Activated CD4-positive, alpha-beta T cell treated with anti-CD3 and anti-CD28 coated beads for 36 hours (primary cell): ENCODE measurements at places on chromosomes 7 and 10. TPM values are rescaled to one million over a fixed set of nuclear protein-coding genes. Genes with fewer than 3 reads are reported as not detected.
A peak's percentile ranks its signal among the peaks of the same experiment; 100 is the strongest.

CCL24 gene
- total RNA-seq: not detected

ACADSB gene
- 24.0 TPM for total RNA-seq

AKR1B1 gene
- 88.1 TPM for total RNA-seq

RTKN2 gene
- total RNA-seq: 4.8 TPM

CCDC136 gene
- total RNA-seq: 7.7 TPM

CYP2C19 gene
- total RNA-seq: not detected

SVOPL gene
- total RNA-seq: not detected

ELFN1 gene
- total RNA-seq: 0.09 TPM

PRKAG2 gene
- 19.6 TPM for total RNA-seq

CACNB2 gene
- total RNA-seq: not detected

- no peak for DNase-seq
These were observed 130.5 kb upstream of the NPS start for GRCh38 chr10:127418536-127419168.

GRCh38 chr10:67492317-67493019 is 203.5 kb downstream of the CTNNA3 start:
- no peak for DNase-seq

DNA sequence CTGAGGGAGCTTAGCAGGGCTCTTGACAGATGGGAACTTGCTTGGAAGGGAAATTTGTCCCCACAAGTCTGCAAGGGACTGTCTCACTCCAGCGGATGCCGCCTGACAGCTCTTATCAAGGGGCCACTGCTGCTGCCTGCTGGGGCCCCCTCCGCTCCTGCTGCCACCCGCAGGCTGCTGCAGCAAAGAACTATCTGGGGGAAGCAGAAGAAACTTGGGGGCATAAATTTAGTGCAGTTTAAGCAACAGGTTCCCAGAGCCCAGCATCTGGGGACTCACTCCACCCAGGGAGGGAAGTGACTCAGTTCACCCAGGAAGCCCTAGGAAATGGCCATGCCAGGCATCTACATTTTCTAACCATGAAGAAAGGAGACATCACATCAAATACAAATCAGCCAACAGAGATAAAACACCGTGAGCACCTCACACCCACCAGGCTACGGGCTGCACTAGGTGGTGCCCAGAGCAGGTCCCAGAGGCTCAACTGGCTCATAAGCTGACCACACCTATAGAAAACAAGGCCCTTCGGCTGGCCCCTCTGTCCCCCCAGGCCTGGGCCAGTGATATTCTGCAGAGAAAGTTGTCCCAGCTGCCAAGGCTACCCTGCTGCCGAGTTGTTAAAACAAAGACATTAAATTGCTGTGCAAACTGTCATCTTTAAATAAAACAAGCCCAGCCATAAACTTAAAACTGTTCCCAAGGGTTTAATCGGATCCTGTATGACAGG is 3.7 kb downstream of the RGS10 start:
- peak; percentile 81 for DNase-seq

DNA sequence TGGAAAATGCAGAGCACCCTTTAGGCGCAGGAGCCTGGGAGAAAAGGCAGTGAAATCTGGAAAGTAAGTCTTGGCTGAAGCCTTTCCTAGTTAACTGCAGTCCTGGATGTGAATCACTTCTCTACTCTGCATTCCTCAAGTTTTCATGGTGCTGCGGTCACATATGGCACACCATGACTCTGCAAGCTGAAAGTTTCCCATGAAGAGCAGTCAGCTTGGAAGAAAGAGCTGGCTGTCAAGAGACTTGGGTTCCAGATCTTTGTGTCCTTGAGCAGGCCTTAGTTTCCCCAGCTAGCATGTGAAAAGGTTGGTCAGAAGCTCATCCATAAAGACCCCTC is 548.3 kb downstream of the SORCS3 start:
- no peak for DNase-seq

DNA sequence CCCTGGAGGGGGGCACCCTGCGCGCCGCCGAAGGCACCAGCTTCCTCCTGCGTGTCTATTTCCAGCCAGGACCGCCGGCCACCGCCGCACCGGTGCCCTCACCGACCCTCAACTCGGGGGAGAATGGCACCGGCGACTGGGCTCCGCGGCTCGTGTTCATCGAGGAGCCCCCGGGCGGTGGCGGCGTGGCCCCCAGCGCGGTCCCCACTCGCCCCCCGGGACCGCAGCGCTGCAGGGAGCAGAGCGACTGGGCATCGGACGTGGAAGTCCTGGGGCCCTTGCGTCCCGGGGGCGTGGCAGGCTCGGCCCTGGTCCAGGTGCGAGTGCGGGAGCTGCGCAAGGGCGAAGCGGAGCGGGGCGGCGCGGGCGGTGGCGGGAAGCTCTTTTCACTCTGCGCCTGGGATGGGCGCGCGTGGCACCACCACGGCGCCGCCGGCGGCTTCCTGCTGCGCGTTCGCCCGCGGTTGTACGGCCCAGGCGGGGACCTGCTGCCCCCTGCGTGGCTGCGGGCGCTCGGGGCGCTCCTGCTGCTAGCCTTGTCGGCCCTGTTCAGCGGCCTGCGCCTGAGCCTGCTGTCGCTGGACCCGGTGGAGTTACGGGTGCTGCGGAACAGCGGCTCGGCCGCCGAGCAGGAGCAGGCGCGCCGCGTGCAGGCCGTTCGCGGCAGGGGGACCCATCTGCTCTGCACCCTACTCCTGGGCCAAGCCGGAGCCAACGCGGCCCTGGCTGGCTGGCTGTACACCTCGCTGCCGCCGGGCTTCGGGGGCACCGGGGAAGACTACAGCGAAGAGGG is 594 bp downstream of the CNNM1 start:
- peak; percentile 41 for DNase-seq

- DNase-seq: no peak
These were observed 27.9 kb upstream of the PWWP2B start for GRCh38 chr10:132368881-132369635.

- DNase-seq: no peak
These were observed 63.9 kb upstream of the GHITM start for GRCh38 chr10:84075226-84076046.

DNA sequence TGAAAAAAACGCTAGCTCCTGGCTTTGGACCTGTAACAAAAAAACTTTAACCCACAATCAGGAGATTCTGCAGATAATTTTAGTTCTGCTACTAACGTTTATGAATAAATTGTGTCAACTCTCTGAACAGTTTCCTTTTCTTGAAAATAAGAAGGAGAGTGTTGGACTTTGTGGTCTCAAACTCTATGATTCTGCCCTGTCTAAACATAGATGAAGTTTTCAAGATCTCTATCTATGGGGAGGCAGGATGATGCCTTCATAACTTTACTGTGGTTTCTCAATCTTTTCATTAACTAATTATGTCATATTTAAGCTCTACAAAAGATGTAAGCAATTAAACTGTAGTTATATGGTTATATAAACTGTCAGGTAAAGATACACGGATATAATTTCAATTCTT is 162.0 kb downstream of the REEP3 start:
- no peak for DNase-seq

DNA sequence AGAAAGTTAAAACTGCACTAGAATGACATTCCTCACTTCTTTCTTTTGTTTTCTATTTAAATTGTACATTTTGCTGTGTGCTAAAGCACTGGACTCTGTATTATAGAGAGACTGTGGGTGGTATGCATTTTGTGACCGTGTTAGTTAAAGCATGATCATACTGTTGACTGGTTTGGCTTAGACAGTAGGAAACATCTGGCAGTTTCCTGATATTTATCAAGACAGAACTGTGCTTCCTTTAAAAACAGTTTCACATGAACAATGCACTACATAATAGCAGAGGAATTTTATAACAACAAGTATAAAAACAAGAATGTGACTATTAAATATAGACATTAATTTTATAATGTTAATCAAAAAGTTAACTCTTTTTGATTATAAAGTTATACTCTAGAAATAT is 23.1 kb downstream of the GNG11 start:
- DNase-seq: no peak

DNA sequence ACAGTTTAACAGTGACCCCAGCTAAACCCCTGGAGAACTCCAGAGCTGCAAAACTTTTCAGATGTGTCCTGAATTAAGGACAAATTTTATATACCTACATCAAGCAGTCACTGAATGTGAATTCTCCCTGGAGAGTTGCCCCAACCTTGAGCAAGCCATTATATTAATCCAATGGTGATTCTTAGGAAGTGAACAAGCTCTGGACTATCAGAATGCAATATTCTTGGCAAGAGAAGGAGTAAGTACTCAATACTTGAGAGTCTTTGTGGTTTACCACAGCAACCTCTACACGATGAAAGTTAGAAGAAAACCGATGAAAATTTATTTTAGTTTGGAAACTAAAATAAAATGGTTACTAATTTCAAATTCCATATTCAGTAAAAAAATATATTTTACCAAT is 19.3 kb upstream of the ZNF365 start:
- DNase-seq: no peak

DNA sequence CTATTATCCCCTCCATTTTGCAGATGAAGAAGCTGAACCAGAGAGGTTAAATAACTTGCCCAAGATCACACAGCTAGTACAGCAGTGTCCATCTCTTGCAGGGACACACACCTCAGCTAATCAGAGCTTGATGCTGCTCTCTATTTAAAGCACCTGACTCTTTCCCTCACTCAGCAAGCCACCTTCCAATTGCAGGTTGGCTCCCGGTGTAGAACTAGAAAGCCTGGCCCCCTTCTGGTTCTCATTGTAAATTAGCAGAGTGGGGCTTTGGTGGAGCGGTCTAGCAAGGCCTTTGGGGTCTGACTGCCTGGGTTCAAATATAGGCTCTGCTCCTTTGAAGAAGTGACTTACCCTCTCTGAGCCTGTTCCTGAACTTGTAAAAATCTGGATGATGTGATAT is 176.4 kb downstream of the NEURL1 start:
- DNase-seq: no peak

GRCh38 chr7:46444256-46444655 is 523.2 kb upstream of the IGFBP3 start:
- no peak for DNase-seq

- DNase-seq: no peak
These were observed 613.2 kb downstream of the SDK1 start for GRCh38 chr7:3914051-3914775.

GRCh38 chr10:76911184-76911583 is 726.4 kb downstream of the KCNMA1 start:
- DNase-seq: no peak

DNA sequence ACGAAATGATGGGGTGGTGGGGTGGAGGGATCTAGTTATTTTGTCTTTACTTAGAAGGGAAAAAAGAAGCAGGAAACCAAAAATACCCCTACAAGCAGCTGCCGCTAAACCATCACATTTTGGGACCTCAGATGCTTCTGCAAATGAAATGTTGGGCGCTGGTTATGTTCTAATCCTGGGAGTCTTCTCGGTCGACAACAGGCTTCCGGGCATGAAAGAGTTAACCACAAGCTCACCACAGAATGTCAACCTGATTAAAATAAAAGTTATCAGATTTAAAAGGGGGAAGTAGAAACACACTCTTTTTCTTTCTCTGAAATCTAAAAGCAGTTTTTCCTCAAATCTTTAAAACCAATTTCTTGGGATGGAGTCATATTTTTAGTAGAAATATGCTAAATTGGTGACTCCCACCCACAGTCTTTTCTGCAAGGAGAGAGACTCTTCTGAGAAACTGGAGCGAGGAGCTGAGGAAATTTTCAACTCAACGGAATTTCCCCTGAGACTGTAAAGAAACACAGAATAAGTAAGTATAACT is 16.8 kb downstream of the IL2RA start:
- DNase-seq: peak; percentile 68

GRCh38 chr10:65618126-65618525 is 1307.7 kb upstream of the LRRTM3 start:
- no peak for DNase-seq

DNA sequence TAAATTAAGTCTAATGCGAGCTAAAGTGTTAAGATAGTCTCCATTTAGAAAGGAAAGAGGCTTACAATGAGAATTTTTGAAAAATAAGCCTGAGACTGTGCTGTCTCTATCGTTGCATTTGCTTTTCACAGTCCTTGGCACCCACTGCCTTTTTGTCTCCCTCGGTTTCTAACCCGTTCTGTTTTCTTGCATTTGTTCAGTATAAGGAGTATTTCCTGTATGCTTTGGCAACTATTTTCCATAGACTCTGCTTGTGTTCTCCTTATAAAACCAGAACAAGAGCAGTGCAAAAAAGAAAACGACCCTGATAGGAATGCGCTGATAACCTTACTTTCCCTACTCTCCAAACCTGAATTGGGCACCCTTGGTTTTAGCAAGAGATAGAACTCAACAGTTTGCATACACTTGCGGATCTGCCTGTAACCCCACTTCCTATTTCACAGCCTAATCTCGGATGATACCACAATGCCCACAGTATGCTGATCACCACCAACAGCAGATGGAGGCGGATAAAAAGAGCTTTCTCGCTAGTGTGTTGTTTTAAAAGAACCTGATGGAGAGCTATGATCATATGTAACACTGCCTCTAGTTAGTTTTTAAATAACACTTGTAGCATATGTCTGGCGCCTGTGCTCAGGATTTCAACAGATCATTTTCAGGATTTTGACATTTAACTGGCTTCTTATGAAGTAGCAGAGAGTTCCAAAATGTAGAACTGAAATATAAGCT is 1.6 kb upstream of the ARHGAP12 start:
- DNase-seq: peak; percentile 35

DNA sequence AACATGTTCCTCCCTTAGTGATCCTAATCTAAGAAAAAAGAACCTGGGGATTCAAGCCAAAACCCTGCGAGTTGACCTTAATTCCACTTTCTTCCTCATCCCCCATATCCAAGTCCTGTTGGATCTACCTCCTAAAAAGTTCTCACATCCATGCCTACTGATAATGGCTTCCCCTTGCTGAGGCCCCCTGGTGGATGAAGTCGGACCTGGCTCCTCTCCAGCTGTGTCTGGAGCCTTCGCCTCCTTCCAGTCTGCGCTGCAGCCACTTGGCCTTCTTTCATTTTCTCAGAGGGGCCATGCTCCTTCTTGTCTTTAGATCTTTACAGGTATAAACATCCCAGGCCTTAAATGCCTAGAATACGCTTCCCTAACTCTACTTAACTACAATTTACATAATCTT is 8.1 kb downstream of the PDE1C start:
- peak; percentile 55 for DNase-seq

GRCh38 chr7:42700406-42701327 is 211.2 kb downstream of the C7orf25 start:
- DNase-seq: no peak

DNA sequence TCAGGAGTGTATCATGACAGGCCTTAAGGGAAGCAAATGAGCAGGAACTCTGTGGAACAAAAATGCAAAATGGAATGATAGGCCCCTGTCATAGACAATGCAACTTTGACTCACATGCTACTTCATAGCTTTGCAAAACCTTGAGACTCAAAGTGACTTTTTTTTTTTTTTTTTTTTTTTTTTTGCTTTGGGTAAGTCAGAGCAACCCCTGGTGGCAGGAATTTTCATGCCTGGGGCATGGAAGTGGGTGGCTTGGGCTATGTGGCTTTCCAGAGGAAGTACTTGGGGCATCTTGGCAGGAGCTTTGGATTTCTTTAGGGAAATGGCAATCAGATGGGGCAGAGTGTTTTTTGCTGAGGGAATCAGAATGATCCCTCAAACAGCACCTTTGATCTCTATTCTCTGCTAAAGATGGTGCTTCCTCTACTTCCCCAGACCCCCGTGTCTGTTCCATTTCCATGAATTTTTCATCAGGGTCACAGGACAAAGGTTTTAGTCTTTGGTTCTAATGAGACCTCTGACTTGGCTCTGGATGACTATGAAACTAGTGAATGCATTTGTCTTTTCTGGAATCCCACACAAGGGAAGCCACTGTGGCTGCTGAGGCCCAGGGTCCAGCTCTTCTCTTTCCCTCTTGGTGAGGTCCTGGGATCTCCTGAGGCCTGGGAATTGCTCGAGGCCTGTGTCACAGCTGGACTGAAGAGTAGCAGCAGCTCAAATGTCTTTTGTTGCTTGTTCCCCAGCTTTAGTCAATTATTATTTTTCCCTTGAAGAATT is 62.8 kb downstream of the TACC2 start:
- no peak for DNase-seq
